ENCODE measurements at places on chromosomes 3 and 15.
A peak's percentile ranks its signal among the peaks of the same experiment; 100 is the strongest.

- DNase-seq = no peak
Measured at GRCh38 chr3:51802106-51802703, 23.2 kb upstream of the IQCF6 start.

DNA sequence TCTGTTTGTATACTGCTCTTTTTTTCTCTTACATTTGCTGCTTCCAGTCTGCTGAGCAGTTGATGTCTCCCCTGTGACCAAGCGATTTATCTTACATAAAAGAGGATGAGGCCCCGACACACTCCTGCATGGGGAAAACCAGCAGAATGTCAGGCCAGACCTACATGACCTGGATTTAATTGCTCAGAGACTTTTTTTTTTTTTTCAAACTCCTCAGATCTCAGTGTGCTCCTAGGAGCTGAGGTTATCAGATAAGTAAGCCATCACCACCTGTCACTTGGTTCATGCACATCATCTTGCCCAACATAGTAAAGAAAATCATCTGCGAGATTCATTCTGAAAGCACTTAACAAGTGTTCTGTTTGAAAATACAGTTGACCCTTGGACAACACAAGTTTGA lies 163.1 kb downstream of the PLCL2 start:
- DNase-seq = no peak

GRCh38 chr15:95353512-95353911 lies 977.0 kb upstream of the NR2F2 start:
- no peak for DNase-seq

DNA sequence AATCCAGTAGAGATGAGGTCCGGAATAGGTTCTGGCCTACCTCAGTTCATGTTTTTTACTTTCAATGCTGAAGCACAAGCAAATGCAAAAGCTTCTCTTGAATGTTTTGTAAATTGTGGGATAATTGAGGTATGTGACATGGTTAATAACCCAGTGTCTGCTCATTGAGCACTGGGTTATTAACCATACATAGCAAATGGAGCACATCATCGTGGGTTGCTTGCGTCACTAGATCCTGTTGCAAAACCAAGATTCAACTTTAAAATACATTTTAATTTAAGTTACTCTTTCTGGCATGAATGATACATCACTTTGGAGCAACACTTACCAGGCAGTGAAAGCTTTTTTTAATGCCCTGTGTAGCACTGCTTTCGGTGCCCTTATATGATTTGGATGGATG lies 165.6 kb downstream of the IGF1R start:
- no peak for DNase-seq

GRCh38 chr15:72801590-72802325 lies 18.2 kb upstream of the ADPGK start:
- no peak for DNase-seq

- peak; percentile 35 for DNase-seq
Measured at GRCh38 chr15:44584162-44584749, 47.3 kb downstream of the EIF3J start.

DNA sequence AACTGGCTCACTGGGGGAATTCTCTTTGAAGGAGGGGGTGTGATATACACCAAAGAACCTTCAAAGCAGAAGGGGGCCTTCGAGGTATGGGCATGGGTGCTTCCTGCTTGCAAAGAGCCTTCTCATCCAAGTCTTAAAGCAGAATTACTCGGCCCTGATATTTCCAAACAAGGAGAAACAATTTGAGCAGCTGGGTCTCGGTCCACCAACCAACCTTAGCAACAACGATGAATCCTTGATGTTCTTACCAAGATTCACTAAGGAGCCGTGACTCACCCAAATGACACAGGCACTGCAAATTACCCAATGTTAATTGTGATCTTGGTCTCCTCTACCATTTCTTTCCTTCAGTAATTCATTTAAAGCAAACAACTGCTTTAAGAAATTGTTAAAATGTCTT lies 7.7 kb downstream of the HOMER2 start:
- DNase-seq = no peak

GRCh38 chr3:58534592-58535494 lies 2.1 kb downstream of the ACOX2 start:
- no peak for DNase-seq

- no peak for DNase-seq
Measured at GRCh38 chr15:29635513-29636098, 186.7 kb downstream of the TJP1 start.

DNA sequence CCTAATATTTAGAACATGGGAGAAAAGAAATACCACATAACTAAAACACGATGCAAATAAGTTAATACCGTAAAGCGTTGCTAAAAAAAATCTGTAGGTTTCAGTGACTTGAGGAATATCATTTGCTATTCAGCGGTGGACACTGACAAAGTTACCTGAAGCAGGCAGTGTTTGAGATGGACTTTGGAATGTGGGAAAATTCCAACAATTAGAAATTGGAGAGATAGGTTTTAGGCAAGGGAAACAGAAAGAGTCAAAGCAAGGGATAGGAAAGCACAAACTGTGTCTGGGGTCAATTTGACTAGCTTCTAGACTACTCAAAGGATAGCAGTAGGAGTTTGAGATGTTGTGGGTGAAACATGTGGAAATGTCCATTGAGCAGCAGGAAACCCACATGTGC lies 173.0 kb downstream of the TIGIT start:
- DNase-seq = no peak

DNA sequence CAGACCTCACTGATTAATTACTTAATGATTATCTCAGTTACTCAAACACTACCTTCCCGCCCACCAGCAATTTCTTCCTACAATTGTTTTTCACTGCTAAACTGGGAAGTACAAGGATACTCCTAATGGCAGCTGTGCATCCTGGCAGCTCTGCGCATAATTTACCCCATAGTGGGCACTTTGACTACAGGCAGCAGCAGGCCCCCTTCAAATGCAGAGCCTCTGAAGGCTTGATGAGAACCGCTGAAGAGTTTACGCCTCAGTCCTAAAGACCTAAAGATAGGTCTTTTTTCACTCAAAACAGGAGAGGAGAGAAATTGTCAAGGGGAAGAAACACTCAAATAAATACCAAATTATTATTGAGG lies 10.7 kb downstream of the CCDC32 start:
- DNase-seq = no peak

DNA sequence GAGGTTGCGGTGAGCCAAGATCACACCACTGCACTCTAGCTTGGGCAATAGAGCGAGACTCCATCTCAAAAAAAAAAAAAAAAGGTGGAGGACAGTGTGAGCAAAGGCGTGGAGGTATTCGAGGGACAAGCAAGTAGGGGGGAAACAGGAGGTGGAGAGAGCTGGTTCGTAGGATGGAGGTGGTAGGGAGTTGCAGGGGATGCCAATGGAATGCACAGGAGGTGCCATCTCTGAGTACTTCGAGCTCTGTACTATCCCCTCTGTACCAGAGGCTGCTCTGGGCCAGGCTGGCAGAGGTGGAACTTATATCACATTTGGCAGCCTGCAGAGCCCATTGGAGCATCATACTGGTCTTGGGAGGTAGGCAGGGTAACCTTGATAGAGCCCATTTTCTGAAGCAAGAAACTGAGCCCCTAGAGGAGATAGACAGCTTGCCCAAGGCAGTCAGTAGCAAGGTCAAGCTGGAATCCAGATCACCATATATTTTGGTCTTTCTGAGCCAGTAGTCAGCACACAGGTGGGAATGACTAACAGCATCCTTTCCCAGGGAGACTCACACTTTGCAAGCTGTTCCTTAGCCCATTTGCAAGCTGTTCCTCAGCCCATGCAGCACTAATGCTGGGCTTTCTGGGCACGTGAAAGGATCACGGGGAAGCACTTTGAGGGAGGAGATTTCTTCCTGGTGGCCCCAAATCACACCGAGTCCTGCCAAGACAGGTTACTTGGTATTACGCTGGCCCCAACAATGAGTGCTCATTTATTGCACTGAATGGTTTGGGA lies 9.2 kb upstream of the CCDC33 start:
- no peak for DNase-seq

DNA sequence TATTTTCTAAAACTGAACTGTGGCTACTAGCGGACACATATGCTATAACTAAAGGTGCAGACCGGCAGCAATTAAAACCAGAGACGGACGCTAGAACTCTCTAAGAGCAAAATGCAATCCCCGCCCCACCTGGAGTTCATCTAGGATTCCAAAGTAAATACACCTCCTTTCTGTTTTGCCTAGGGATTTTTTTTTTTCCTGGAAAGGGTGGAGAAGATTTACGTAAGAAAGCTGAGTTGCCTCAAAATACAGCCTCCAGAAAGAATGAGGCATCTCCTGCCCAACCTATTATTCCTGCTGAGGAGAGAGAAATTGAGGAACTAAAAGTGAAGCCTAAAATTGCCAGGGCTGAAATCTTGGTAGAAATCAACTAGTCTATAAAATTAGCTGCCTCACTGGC lies 150.2 kb downstream of the TP63 start:
- no peak for DNase-seq

DNA sequence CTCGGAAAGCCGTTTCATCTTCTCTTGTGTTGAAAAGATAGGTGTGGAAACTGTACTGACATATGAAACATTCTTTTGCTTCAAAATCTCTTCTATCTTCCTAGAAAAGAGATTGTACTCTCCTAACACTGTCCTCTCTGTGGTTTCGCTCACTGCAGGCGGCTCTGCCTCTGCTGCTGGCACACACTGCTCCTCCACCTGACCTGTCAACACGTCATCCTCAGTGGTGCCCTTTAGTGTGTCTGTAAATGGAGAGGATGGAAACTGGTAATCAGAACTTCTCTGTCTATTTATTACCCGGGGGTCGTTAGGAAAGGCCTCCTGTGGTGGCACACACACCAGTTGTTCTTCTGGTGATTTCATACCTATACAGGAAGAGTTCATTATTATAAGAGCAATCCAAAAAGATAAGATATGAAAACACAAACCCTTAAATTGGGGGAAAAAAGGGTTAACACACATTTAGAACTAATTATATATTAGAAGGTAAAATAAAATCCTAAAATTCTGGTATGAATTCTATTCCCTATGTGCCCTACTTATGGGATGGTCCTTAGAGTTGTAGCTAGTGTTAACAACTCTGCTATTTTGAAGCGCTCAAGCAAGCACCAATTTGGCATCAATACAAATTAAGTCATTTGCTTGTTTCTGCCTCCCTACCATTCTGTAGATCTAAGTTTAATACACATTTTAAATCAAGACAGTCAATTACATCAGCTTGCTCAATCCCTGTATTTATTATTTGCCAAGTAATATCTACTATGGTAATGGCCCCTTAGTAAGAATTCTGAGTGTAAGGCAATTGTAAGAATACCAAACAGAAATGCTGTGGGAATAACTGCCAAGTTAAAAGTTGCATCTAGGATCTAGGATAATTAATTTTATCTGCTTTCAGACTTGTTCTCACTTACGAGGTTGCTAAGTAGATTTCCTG lies 49.2 kb downstream of the TASOR start:
- DNase-seq = no peak

DNA sequence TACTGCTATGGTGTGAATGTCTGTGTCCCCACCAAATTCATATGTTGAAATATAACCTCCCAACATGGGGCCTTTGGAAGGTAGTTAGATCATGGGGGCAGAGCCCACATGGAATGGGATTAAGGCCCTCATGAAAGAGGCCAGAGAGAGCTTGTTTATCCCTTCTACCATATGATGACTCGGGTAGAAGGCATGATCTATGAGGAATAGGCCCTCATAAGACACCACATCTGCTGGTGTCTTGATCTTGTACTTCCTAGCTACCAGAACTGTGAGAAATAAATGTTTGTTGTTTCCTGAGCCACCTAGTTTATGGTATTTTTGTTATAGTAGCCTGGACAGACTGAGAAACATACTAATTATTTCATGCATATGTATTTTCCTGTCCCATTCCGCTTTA lies 51.9 kb downstream of the WWTR1 start:
- DNase-seq = no peak

DNA sequence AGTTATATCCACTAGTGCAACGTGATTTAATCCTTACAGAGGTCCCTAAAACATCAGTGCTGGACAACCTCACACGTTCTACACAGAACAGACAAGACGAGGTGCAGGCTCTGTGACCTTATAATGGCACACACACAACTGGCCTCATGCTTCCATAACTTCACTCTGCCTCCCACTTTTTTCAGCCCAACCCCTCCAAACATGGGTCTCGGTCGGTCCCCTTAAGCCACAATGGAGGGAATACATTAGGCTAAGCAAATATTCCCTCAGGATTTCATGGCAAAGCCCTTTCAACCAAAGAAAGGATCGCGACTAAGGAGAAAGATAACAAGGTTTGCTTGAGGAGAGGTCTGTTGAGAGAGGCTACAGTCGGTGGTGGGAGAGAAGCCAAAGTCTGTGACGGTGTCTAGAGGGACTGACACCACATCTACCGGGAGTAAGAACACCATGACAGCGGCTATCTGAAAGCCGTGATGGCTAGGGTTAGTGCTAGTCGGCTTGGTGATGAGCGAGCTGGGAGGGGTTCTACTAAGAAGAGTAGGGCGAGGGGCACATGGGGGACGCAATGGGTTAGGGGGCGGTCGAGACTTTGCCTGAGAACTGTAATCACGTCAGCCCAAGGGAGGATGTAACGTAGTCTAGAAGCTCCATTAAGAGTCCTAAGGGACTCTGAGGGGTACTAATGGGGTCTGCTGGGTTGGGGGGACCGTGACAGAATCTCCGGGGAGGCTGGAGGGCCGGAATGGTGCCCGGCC lies 1.0 kb downstream of the MYO9A start:
- no peak for DNase-seq

DNA sequence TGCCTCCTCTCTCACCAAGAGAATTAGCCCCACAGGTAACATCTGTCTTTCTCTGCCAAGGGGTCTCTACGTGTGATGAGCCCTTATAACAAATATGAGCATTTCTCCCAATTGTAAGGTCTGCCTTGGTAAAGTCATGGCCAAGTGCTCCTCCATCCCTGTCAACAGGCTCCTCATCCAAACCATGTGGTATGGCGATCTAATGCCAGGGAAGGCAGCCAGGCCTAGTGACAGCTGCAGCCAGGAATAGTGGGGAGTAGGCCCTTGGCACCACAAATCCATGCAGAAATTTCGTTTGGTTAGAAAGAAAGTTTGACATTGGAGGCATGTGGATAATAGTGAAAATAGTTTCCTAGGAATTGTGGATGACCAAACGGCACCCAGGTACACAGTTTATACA lies 4.7 kb upstream of the LRTM1 start:
- no peak for DNase-seq

DNA sequence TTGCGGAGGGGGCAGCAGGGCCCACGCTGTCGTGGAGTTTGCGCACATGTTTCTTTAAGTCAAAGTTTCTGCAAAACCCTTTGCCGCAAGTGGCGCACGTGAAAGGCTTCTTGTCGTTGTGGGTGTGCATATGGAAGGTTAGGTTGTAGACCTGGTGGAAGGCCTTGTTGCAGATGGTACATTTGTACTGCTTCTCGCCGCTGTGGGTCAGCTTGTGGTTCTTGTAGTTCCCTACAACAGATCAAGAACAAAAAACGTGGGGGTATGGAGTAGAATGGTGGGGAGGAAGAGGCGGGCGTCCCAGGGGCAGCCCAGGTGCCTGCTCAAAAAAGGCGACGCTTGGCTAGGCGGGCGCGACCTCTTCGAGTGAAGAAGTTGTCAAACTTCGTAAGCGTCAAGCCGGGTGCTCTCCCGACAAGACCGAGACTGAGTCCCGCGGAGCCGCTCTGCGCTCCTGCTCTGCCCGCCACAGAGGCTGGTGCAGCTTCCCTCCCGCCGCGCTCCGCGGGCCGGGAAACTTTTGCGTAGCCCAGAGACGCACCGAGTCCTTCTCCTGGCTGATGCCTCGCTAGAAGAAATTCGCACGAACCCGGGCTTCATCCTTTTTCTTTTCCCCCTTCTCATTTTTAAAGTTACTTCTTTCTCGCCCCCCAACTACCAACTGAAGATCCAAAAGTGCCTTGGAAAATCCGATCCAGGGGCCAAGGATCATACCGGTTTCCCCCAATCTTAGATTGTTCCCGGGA lies 3.1 kb downstream of the FEZF2 start:
- DNase-seq = no peak

GRCh38 chr3:141103067-141103466 lies 51.9 kb downstream of the SPSB4 start:
- no peak for DNase-seq

- no peak for DNase-seq
Measured at GRCh38 chr15:63156755-63157117, 541 bp downstream of the RPS27L start.
